ENCODE measurements at places on chromosomes 16 and 17. TPM values are rescaled to one million over a fixed set of nuclear protein-coding genes. Genes with fewer than 3 reads are reported as not detected.
A peak's percentile ranks its signal among the peaks of the same experiment; 100 is the strongest.

The KRT33A gene
- not detected for polyA plus RNA-seq

GRCh38 chr17:28744972-28745785 lies 1.4 kb downstream of the TRAF4 start:
- peak; percentile 47 for DNase-seq

GRCh38 chr17:6303664-6304063 lies 131.3 kb downstream of the AIPL1 start:
- DNase-seq: no peak

The SLC16A3 gene
- 181 TPM for polyA plus RNA-seq

DNA sequence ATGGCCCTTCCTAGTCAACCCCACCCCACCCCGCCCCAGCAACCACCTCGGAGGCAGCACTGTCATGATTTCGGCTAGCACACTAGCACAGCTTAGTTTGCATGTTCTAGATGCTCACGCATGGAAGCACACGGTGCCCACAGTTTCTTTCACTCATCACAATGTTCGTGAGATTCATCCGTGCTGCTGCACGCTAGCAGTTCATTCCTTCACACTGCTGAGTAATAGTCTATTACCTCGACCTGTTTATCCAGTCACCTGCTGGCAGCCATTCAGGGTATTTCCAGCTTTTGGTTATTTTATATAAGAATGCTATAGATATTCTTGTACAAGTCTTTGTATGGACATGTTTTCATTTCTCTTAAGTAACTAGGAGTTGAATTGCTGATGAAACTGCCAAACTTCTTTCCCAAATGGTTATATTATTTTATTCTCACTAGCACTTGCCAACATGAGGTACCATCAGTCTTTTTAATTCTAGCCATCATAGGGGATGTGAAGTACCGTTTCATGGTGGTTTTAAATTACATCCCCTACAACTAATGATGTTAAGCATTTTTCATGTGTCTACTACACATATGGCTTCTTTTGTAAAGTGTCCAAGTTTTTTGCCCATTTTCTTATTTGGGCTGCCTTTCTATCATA lies 75.7 kb downstream of the CYTH1 start:
- peak; percentile 58 for DNase-seq

DNA sequence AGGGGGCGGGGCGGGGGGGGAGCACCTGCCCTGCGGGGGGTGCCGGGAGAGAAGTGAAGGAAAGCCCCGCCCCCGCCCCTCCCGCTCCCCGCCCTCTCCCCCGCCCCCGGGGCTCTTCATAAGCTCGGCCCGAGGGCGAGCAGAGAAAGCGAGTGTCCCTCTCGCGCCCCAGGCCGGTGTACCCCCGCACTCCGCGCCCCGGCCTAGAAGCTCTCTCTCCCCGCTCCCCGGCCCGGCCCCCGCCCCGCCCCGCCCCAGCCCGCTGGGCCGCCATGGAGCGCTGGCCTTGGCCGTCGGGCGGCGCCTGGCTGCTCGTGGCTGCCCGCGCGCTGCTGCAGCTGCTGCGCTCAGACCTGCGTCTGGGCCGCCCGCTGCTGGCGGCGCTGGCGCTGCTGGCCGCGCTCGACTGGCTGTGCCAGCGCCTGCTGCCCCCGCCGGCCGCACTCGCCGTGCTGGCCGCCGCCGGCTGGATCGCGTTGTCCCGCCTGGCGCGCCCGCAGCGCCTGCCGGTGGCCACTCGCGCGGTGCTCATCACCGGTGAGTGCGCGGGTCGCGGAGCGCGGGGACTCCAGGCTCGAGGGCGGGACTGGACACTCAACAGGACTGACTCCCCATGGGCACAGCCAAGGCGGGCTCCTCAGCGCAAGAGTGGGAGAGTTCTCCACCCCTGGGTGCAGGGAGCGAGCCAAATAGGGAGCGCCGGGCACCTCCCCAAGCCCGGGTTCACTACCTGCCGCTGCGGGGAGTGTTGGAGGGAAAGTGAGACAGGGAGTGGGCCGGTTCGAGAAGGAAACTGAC lies at the start of gene HSD11B2:
TSS of gene HSD11B2 (plus strand) at position 145 of the 798 bp plus-strand sequence. CDS start at position 273, 128 bp downstream.
- DNase-seq: peak; percentile 45

GRCh38 chr16:26386096-26386495 lies 680.6 kb upstream of the C16orf82 start:
- DNase-seq: no peak

DNA sequence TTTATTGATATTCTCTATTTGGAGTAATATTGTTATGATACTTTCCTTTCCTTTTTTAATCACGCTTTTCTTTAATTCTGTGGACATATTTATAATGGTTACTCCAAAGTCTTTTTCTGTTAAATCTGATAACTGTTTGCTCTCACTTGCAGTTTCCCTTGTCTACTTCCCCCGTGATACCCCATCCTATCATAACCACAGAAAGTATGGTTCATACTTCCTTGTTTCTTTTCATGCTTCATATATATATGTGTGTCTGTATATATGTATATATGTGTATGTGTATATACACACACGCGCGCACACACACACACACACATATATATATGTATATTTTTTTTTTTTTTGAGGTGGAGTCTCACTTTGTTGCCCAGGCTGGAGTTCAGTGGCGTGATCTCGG lies 23.5 kb downstream of the SPECC1 start:
- no peak for DNase-seq

The SDR42E1 gene
- polyA plus RNA-seq: 0.32 TPM

DNA sequence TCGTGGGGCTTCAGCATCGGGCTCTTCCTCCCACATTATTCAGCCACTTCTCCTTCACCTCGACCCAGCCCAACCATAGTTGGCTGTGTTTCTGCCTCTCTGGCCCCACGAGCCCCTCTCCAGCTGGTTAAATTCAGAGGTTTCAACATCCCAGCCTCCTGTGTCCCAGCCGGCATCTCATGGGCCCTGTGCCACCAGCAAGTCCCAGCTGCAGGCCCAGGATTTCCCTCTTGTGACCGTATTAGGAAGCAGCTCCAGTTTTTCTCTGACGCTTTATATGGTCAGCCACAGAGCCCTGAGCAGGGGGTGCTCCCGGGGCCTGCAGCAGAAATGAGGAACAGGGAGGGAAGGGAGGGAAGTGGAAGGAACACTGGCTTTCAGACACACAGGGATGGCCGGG lies 27.4 kb downstream of the MYH11 start:
- peak; percentile 68 for DNase-seq

- no peak for DNase-seq
These were observed 142.0 kb downstream of the SSH2 start for GRCh38 chr17:29787995-29788394.

The CCL2 gene
- polyA plus RNA-seq: 85.9 TPM

GRCh38 chr17:58150394-58150793 lies 2.2 kb downstream of the OR4D1 start:
- DNase-seq: no peak

The ODAD4 gene
- 0.38 TPM for polyA plus RNA-seq

DNA sequence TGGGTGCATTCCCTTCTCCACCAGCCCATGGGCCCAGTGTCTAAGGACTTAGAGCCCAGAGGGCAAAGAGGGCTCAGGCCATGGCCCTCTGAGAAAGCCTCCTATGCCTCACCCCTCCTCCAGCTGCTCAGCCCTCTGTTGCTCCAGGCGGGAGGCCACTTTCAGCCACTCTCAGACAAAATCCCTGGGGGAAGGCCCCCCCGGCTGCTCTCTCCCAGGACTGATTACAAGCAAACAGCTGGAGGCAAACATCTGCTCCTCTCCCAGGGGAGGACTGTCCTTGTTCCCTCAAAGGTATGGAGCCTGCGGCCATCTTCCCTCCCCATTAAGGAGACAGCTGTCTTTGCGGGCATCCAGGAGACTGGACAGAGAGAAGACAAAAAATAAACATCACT lies 54.9 kb upstream of the DLX4 start:
- no peak for DNase-seq

DNA sequence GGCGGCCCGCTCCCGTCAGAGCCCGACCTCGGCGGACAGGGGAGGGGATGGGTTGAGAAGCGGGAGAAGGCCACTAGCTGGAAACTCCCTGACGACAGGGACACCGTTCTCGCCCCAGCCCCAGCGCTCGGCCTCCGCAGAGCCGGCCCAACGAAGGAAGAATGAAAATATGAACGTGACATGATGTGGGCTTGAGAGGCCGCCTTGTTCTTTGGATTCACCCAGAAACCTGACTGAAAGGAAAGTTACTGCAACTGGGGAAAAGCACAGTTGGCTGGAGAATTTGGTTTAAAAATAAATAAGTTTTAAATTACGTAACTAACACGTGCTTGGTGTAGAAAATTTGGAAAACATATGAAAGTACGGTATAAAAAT lies 21.1 kb downstream of the NPTX1 start:
- DNase-seq: peak; percentile 46

The TMEM114 gene
- not detected for polyA plus RNA-seq

The CA10 gene
- not detected for polyA plus RNA-seq

DNA sequence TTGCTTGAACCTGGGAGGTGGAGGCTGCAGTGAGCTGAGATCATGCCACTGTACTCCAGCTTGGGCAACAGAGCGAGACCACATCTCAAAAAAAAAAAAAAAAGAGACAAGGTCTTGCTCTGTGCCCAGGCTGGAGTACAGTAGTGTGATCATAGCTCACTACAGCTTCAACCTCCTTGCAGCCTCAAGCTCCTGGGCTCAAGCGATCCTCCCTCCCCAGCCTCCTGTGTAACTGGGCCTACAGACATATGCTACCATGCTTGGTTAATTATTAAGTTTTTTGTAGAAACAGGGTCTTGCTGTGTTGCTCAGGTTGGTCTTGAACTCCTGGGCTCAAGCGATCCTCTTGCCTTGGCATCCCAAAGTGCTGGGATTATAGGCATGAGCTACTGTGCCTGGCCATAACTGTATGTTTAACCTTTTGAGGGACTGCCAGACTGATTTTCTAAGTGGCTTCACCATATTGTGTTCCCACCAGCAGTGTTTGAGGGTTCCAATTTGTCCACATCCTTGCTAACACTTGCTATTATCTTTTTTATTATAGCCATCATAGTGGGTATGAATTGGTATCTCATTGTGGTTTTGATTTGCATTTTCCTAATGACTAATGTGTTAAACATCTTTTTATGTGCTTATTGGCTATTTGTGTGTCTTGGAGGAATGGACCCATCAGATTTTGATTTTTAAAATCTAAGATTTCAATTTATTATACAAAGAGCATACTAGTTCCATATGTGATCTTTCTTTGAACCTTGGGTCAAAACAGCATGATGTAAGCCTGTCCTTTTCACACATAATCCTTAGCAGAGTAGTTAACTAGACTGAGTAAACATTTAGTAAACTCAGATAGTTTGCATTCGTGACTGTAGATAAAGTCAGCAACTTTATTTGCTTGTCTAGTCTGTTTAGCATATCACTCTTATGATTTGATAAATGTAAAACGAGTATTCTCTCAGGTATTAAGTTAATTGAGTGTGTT lies 38.1 kb upstream of the KPNB1 start:
- DNase-seq: peak; percentile 16

Measured in IMR-90 (cell line).